Myocyte (in vitro differentiated cells): ENCODE measurements at places on chromosomes 4 and X.

GRCh38 chr4:1872870-1873269 lies 1.7 kb downstream of the NSD2 start:
- peak; percentile 11 for DNase-seq

DNA sequence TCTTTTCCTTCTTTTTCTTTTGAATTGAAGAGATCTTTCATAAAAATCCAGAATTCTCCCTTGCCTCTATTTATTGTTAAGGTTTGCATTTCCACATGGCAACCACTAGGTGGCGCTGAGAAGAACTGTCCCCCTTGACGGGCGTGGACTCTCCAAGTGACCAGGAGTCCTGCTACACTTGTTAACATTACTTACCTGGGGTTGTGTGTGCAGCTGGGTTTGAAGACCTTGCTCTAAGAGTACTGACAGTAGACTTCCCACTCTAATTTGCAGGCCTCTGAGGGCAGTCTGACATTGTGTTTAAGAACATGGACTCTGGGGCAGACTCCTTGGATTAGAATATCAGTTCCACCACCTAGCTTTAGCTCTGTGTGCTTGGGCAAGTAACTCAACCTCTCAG lies 52.8 kb downstream of the GPRIN3 start:
- DNase-seq = peak; percentile 33

GRCh38 chr4:87527431-87528220 lies 1.6 kb downstream of the SPARCL1 start:
- DNase-seq = no peak

DNA sequence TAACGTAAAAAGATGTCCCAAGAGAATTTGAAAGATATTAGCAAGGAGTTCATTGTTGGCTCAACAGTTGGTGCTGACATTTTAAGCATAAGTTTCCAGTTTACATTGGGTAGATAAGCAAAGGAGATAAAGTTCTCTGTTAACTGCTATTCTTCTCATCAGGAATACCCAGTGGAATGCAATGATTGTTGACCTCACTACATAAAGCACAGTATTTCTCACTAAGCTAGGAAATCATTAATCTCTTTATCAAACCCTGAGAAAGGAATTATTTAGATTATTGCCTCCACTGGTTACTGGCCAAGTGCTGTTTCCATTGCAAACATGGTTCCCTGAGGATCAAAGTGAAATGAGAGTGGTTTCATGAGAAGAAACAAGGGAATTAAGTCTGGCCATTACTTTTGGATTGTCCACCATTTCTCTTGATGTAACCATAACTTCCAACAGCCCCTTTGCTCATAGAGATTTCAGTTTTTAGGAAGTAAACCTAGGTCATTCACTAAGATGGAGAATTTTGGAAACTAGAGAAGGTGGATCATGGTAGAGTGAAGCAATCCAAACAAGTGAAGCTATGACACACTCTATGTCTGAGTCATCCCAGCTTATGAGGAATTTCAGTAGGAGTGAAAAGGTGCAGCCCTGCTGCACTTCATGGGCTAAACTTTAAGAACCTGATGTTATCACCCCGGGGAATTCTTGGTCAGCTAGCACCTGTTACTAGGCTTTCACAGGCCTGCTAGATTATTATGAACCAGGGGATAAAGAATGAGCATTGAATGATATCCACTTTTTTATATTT lies 163.4 kb downstream of the AREG start:
- DNase-seq = peak; percentile 16

DNA sequence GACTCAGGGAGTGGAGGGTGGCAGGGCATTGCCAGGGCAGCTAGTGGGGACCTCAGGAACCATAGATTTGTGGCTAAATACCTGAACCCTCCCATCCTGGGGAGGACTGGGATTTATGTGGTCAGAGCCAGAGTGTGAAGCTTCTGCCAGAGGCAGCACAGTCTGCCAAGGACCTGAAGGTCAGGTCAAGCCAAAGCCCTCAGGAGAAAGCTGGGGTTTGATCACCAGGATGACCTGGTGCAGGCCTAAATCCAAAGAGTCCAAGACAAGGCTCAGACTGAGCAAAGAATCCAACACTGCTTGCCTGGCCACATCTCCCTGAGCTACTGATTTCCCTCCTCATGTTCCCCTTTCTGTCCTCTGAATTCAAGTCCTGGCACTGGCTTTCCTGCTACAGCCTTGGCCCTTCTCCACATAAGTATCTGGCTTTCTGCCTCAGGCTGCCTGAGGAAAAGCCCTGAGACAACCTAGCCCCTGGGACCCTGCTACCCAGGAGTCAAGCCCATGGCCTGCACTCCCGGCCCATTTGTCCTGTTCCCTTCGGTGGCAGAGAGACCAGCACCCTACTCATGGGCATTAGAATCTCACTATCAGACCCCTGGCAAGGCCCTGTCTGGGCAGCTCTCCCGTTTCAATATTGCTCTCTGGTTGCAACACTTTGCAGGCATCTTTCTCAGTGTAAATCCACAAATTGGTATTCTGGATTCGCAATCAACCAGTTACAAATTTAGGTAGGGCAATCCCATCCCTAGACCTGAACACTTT lies 39.3 kb upstream of the SLC25A43 start:
- no peak for DNase-seq

DNA sequence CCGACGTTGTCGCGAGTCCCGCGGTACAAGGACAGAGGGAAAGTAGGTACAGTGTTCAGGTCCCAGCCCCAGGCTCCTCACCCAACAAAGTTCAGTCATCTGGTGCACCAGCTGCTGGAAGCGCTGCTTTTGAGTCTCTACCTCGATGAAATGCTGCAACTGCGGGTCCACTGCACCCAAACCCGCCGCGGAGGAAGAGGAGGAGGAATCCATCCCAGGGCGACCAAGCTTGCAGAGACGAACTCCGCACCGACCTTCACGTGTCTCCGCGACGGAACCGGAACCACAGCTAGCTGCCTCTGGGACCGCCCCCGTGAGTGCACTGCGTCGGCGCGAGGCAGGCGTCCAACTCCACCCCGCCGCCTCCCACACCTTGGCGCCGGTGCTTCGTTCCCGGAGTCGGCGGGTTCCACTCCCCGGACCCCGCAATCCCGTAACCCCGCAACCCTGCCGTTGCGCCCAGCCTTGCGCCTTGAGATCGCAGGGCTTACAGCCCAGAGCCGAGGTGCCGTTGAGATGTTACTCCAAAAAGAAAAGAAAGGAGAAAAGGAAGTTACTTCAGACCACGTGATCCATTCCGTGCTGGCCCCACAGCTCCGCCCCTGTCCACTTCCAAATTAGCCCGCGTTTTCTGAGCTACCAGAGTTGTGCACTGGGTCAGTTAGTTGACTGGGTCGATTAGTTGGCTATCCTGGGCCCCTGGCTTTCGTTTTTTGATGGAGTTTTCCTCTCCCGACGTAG lies at the start of gene TIMM8A:
Gene TIMM8A, minus strand, starts transcription at position 291 of the 741 bp plus-strand sequence. Its CDS starts 78 bp downstream, at position 213.
- DNase-seq = peak; percentile 77

DNA sequence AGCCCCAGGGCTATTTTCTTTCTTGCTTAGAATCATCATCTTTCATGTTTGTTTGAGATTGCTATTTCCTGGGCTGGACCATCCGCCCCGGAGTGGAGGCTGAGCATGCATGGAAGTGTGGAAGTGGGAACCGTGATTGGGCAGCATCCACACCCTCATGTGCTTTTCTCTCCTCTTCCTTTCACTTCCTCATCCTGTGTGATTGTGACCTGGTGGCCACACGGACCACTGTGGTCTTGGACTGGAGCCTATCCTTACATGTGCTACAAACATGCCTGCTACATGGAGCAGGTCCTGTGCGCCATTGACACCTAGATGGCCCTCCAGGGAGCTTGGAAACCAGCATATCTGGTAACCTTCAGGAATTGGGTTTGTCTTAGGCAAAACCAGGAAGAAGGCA lies 175.9 kb upstream of the LCORL start:
- no peak for DNase-seq

- no peak for DNase-seq
Observed at GRCh38 chr4:133711817-133712216, 489.8 kb downstream of the PABPC4L start.

- DNase-seq = peak; percentile 20
Observed at GRCh38 chr4:55013431-55013955, 111.9 kb downstream of the KDR start.

- DNase-seq = no peak
Observed at GRCh38 chr4:47485768-47486167, 693 bp downstream of the ATP10D start.

DNA sequence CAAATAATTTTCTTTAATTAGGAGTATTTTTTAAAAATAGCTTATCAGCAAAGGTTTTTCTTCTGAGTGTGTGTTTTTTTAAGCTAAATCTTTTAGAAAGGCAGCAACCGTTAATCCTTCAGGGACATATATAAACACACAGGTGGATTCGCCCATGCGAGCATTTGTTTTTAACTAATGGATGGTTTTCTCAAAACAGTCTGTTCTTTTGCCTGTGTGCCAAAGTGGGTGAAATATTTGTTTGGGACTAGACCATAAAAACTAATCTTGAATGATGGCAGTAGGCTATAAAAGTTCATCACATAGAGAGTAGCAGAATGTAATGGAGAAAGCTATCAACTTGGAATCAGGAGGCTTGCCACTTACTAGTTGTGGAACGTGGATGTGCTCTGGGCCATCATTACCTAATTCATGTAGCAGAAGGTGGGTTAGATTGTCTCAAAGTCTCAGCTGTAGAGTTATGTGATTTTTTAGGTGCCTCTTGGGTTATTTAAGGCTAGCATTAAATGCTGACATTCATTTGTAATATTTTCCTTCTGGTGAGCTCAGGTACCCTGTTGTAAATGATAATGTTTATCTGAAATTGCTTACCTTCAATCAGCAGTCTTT lies 7.4 kb upstream of the TAPT1 start:
- no peak for DNase-seq

GRCh38 chr4:22241415-22241814 lies 274.5 kb downstream of the ADGRA3 start:
- DNase-seq = no peak

- no peak for DNase-seq
Observed at GRCh38 chr4:111360906-111361305, 738.0 kb upstream of the PITX2 start.

DNA sequence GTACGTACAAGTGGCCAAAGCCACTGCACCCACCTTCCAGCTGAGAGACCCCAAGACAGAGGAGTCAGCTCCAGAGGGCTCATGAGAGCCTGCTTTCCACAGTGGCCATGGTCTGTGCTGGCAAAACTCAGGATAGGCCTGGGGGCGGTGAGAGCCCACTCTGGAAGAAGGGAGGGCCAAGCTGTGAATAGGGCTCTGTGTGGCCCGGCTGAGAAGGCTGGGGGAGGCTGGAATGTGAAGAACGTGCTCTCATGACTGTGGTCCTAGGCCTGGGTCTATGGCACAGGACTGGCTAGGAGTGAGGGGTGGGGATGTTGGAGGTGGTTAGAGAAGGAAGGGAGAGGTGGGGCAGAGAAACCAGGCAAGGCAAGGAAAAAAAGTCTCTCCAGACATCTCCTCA lies 13.3 kb downstream of the STARD8 start:
- DNase-seq = no peak

- DNase-seq = peak; percentile 9
Observed at GRCh38 chr4:174873931-174874330, 44.2 kb upstream of the ADAM29 start.

GRCh38 chr4:139575072-139575471 lies 19.1 kb upstream of the SETD7 start:
- DNase-seq = no peak

- no peak for DNase-seq
Observed at GRCh38 chr4:163772238-163772637, 277.7 kb downstream of the TMA16 start.

GRCh38 chrX:111857534-111858060 lies 18.4 kb upstream of the TRPC5OS start:
- no peak for DNase-seq

GRCh38 chr4:40458683-40459082 lies 123.5 kb downstream of the CHRNA9 start:
- no peak for DNase-seq

- no peak for DNase-seq
Observed at GRCh38 chrX:124239911-124240310, 92.5 kb upstream of the TEX13D start.

- DNase-seq = no peak
Observed at GRCh38 chr4:147963839-147964238, 232.0 kb downstream of the ARHGAP10 start.

GRCh38 chr4:71857713-71858451 lies 74.0 kb upstream of the GC start:
- no peak for DNase-seq

DNA sequence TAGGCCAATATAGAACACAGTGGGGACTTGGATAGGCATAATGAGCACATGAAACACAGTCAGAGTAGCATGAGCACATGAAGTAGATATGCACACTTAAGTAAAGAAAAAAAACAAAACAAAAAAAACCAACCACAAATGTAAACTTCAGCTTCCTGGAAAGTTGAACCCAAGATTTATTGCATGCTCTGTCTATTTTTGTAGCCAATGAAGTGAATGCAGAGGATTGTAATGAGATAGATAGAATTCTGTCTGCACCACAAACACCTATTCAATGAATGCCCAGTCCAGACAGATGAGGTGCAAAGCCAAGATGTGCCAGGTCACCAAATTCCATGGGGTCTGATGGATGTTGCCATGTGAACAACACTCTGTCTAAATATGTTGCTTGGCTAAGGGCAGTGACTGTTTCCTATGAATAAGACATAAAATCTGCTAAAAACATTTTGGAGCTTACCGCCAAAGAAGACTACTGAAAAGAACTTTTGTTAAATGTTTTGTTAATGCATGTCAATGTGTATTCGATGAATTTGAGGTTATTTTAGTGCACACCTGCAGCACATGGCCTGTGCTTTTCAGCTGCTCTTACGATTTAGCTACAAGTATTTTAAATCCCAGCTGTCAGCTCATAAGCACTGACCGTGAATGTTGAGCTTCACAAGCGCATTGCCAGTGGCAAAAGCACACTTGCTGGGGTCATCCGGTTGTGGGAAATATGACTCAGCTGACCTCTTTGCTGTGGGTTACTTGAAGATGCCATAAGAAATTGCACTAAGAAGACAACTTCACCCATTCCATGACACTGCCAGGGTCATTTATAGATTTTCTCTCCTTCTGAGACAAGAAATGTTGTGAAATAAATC lies 374.8 kb upstream of the GNPDA2 start:
- DNase-seq = peak; percentile 31

DNA sequence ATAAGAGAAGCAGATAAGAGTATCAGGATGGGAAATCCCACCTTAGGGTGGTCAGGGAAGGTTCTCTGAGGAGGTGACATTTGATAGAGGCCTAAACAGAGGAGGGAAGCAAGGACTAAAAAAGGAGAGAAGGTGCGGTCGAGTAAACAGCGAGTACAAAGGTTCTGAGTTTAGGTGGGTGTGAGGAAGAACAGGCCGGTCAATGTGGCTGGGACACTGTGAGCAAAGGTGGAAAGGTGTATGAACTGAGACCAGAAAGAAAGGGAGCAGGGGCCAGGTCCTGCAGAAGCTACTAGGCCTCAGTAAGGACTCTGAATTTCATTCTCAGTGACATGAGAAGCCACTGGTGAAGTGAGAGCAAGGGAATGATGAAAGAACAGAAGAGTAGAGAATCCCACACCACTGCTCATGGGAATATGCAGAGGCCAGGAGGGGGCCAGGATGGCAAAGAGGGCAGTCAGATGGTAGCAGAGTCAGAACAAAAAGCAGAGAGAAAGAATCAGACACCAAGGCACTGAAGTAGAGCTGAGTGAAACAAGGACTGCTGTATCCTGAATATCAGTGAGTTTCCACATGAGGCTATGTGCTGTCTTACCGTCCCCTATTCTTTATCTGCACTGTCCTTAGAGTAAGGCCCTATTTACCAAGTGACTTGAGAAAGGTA lies 18.0 kb downstream of the PRSS48 start:
- DNase-seq = no peak
